CD4-positive, alpha-beta T cell treated with Interleukin-1 beta for 1 hour (primary cell): ENCODE measurements at places on chromosomes 7 and 10.

- no peak for DNase-seq
These were observed 13.7 kb downstream of the INPP5A start for GRCh38 chr10:132551093-132551807.

DNA sequence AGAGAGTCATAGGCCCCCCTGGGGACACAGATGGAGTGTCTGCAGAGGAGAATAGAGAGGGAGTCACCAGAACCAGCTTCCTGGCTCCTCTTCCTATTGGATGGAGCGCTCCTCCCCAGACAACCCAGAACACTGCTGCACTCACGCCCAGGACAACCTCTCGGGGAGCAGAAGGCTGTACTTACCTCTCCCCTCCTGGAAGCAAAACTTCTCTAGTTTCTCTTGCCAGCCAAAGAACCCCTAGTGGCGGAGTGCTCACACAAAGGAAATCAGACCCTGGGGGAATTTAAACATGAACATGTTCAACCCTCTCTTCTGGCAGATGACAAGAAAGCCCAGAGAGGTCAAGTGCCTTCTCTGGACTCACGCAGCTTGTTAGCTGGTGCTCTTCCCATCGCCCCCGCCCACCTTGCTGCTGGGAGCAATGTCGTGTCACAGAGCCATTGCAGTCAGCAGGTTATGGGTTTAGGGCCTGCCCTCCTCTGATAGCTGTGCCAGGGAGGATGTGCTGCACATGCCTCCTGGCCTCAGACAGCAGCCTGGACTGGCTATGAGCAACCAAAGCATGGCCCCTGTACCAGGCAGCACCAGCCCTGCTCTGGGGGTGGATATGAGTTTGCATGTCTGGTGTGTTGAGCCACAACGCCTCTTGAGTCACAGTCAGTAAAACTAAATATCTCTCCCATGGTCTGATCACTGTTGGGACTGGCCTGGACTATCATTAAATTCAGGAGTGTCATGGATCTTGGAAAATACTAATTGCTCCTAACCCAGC lies 84.4 kb downstream of the SLIT1 start:
- no peak for DNase-seq

DNA sequence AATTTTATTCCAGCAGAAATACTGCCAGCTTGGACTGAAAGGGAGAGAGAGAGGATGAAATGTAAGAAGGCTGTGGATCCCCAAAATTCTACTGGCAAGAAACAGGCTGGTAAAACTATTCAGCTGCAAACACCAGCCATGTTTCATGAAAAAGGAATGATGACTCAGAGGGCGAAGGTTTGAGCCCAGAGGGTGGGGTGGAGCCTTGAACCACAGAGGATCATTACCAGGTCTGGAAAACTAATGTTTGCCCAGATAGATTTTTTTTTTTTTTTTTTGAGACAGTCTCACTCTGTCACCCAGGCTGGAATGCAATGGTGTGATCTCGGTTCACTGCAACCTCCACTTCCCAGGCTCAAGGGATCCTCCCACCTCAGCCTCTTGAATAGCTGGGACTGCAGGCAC lies 41.7 kb upstream of the NRF1 start:
- no peak for DNase-seq

DNA sequence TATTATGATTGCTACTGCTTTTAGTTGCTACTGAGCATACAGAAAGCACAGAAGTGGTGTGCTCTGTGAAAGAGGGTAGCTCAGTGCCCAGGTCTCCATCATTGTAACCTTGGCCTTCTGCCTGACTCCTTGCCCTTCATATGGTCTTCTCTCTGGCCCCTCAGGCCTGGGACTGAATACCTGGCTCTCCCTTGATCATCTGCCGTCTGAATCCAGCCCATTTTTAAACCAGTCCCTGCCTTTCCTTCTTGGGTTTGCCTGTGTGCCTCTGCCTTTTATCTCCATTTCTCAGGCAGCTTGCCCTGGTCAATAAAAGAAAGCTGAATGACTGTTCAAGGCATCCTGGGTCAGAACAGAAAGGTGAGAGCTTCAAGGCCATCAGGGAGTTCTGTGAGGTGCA lies 109.1 kb upstream of the ZNF438 start:
- no peak for DNase-seq

DNA sequence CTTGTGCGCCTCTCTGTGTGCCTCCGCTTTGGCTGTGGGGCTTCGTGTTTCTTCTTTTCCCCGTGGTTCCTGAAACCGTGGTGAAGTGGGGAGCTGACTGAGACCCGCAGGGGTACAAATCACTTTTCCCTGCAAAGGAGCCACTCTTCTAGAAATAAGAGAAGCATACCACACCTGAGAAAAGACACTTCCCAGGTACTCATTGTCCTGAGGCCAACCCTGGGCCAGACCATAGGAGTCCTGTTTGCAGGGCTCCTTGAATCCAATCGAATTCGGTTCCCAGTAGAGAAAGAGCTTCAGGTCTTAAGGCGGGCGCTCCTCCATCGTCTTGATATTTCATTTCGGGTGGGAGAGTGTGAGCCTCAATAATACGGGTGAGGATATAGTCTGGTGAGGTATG lies 32.4 kb upstream of the ZNF273 start:
- DNase-seq, result no peak

- DNase-seq, result no peak
These were observed 39.9 kb downstream of the APBB1IP start for GRCh38 chr10:26478061-26478460.

DNA sequence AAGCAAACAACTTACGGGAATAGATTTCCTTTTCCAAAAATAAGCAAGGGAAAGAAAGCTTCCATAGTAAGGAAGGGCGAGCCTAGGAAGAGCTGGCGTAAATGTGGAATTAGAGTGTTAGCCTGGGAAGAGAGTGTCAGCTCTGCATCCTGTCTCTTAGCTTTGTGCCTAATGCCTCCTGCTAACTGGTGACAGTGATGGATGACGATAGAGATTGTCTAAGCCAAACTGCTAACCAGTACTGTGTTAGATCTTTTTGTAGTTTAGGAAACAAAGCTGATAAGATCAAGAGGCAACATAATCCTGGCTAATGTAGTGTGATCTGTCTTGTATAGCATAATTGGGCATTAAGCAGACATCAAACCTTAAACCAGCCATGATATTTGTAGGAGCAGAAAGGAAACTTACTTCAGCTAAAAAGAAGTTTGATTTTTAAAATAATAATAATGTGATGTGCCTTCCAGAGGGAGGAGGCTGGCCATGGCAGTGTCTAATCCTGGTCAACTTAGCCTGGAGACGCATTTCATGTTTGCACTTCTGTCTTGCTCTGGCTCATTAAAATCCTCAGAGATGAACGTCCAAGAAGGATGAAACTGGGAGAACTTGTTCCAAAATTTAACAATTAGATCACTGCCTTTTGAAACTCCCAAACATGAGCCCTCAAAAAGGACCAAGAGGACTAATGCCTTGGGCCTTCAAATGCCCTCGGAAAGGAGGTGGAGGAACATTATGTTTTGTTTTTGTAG lies 85.1 kb downstream of the FAM204A start:
- DNase-seq, result no peak

GRCh38 chr7:31061185-31061584 lies 9.1 kb downstream of the ADCYAP1R1 start:
- DNase-seq, result no peak

- DNase-seq, result no peak
These were observed 27.2 kb downstream of the NUDCD3 start for GRCh38 chr7:44463169-44463808.
